ENCODE measurements at places on chromosomes 13 and 19. TPM values are rescaled to one million over a fixed set of nuclear protein-coding genes. Genes with fewer than 3 reads are reported as not detected.

DNA sequence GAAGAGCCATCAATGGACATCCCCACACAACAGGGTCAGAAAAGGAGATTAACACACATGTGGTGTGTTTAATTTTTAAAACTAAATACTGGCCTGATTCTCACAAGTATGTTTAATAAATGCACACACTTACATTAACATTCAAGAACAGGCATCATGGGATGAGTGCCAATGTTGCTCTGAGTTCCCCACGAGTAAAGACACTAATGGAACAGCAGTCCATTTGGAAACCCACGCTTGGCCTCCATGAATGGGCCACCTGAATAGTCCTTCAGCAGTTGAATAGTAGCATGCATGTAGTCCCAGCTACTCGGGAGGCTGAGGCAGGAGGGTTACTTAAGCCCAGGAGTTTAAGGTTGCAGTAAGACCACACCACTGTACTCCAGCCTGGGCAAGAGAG is 195.2 kb upstream of the IPO5 start:
- no peak for DNase-seq
- H3K4me1 ChIP-seq = no peaks in the 10 kb centered on the region
- no peaks in the 10 kb centered on the region for H3K27me3 ChIP-seq

DNA sequence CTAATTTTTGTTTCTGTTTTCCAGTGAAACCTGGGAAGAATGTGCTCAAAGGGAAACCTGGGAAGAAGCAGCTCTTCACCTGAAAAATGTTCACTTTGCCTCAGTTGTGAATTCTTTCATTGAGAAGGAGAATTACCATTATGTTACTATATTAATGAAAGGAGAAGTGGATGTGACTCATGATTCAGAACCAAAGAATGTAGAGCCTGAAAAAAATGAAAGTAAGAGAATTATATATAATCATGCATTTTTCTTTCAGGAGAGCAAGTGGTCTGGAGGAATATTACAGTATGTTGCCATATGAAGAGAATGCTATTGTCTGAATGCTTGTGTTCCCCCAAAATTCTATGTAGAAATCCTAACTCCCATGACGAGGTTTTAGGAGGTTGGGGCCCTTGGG is 3.4 kb downstream of the NUDT15 start:
- no peaks in the 10 kb centered on the region for H3K36me3 ChIP-seq
- no peak overlapping the region for H3K27ac ChIP-seq
- DNase-seq = no peak

The TRAPPC6A gene
- 5.4 TPM for total RNA-seq

The CEACAM7 gene
- total RNA-seq = 10.5 TPM

DNA sequence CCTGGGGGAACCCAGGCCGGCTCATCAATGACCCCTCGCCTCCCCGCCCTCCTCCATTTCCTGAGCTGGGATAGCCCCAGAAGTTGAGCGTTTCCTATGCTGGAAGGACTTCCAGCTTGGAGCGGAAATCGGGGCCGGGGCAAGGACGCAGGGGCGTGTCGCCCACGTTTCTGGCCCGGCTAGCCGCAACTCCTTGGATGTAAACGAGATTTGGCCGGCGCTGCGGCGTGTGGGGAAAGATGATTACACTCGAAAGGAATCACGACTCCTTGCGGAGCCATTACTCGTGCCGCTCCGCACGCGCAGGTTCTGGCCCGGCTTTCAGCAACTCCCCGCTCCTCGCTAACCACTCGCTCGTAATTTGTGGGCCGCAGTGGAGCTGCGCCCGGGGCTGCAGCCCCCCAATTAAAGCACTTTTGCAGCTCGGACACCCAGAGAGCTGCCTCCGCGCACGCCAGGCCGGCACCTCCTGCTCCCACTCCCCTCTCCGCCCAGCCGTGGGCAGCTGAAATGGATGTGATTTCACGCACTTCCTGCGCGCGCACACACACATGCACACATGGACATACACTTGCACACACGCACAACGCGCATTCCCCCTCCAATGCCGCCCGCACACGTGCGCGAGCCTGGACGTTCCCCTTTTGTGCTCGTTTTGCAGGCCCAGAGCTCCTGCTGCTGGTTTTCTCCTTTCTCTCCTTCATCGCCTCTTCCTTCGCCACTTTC is 15.7 kb downstream of the ZIC5 start:
- H3K27ac ChIP-seq = no peak overlapping the region
- H3K36me3 ChIP-seq = no peaks in the 10 kb centered on the region
- no peak overlapping the region for H3K4me3 ChIP-seq
- H3K27me3 ChIP-seq = peaks cover 52% of the 10 kb centered on the region
- peaks cover 30% of the 10 kb centered on the region for H3K4me1 ChIP-seq

DNA sequence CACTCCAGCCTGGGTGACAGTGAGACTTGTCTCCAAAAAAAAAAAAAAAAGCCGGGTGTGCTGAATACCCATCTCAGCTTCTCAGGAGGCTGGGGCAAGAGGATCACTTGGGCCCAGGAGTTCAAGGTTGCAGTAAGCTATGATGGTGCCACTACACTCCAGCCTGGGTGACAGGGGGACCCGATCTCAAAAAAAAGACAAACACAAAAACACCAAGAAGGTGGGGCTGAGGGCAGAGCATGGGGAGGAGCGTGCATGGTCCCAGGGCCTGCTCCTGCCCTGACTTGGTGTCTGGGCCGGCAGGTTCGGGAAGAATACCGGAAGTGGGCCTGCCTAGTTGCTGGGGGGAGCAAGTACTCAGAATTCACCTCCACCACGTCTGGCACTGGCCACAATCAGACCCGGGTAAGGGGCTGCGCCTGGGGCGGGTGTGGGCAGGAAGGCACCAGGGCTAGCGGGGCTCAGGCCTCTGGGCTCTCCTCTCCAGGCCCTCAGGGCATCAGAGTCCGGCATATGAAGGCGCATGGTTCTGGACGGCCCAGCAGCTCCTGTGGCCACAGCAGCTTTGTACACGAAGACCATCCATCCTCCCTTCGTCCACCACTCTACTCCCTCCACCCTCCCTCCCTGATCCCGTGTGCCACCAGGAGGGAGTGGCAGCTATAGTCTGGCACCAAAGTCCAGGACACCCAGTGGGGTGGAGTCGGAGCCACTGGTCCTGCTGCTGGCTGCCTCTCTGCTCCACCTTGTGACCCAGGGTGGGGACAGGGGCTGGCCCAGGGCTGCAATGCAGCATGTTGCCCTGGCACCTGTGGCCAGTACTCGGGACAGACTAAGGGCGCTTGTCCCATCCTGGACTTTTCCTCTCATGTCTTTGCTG is 11.3 kb downstream of the DDX39A start:
- H3K27me3 ChIP-seq = no peaks in the 10 kb centered on the region
- no peak for DNase-seq
- H3K4me1 ChIP-seq = no peaks in the 10 kb centered on the region
- H3K27ac ChIP-seq = no peak overlapping the region
- no peak overlapping the region for H3K4me3 ChIP-seq

The ZNF135 gene
- 1.6 TPM for total RNA-seq

DNA sequence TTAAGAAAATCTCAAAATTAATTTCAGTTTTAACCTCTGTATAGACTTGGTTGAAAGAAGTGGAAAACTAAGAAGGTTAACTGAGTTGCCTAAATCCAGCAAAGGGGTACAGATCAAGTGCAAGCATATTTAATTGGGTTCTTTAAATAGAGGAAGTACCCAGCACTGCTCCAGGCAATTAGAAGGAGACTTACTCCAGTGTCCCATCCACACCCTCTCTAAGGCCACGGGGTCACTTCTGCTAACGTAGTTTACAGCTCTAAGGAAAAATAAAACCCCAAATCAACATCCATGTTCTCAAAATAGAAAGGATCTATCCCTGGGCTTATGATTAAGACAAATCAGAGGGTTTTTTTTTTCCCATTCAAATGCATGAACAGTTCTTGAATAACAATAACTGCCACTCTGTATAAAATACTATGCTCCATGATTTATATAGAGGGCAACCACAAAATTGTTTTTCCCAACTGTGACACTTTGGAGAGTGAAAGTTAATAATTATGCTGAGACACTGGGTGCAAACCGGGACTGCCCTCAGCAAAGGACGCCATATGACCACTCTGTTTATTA is 4.6 kb downstream of the FRY start:
- H3K36me3 ChIP-seq = no peaks in the 10 kb centered on the region
- no peak overlapping the region for H3K4me3 ChIP-seq
- H3K4me1 ChIP-seq = peaks cover 11% of the 10 kb centered on the region
- H3K27ac ChIP-seq = no peak overlapping the region

DNA sequence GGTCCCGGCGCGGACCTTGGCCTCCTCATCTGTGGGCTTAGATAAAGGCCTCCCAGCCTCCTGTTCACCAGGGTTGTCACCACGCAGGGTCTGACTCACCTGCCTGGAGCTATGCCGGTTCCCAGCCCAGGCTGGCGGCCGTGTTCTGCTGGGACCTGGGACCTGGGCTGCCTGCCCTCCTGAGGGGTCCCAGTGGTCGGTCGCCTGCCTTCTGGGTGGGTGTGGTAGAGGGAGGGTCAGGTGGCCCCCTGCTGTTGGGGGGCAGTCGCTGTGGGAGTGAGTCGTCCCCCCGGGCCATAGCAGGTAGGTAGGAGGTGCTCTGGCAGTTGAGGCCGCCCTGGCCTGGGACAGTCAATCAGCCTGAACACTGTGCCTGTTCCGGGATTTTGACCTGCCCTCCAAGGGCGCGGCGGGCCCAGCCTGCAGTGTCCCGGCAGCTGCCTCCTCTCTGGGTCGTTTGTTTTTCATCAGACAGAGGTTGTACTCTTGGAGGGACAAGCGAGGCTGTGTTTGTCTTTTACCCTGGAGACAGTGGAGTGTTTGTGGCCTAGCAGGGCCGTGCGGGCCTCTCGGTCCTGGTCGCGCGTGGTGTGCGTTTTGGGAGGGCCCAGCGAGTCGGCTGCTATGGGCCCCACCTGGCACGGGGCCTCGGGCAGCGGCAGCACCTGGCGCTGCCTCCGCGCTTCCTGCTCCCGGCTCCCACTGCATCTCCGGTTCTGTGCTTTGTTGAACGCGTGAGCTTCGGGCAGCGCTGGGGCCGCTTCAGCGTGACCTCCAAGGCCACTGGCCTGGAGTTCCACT is 2.6 kb downstream of the ADAT3 start:
- no peaks in the 10 kb centered on the region for H3K27me3 ChIP-seq
- peaks cover 7% of the 10 kb centered on the region for H3K36me3 ChIP-seq
- H3K4me1 ChIP-seq = peaks cover 43% of the 10 kb centered on the region
- H3K4me3 ChIP-seq = peak overlapping the region; percentile 22
- H3K27ac ChIP-seq = peak overlapping the region; percentile 89

DNA sequence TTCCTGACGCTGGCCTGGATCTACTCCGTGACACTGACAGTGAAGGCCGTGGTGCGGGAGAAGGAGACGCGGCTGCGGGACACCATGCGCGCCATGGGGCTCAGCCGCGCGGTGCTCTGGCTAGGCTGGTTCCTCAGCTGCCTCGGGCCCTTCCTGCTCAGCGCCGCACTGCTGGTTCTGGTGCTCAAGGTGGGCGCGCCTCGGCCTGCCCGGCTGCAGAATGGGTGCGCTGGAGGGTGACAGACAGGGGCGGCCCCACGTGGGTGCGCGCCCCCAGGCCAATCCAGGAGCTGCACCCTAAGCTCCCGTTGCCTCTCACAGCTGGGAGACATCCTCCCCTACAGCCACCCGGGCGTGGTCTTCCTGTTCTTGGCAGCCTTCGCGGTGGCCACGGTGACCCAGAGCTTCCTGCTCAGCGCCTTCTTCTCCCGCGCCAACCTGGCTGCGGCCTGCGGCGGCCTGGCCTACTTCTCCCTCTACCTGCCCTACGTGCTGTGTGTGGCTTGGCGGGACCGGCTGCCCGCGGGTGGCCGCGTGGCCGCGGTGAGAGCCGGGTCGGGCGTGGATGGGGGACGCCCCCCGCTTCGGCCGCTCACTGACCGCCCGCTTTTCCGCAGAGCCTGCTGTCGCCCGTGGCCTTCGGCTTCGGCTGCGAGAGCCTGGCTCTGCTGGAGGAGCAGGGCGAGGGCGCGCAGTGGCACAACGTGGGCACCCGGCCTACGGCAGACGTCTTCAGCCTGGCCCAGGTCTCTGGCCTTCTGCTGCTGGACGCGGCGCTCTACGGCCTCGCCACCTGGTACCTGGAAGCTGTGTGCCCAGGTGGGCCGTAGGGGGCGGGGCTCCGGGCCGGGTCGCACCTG is 7.2 kb downstream of the ABCA7 start:
- peaks cover 8% of the 10 kb centered on the region for H3K27me3 ChIP-seq
- no peak overlapping the region for H3K4me3 ChIP-seq
- no peaks in the 10 kb centered on the region for H3K36me3 ChIP-seq
- no peak overlapping the region for H3K27ac ChIP-seq

The PRTN3 gene
- total RNA-seq = not detected

- H3K27me3 ChIP-seq = no peaks in the 10 kb centered on the region
- no peak overlapping the region for H3K4me3 ChIP-seq
- H3K27ac ChIP-seq = no peak overlapping the region
- no peaks in the 10 kb centered on the region for H3K4me1 ChIP-seq
- DNase-seq = no peak
- H3K36me3 ChIP-seq = peaks cover 78% of the 10 kb centered on the region
Observed at GRCh38 chr13:48380581-48380980, 32.3 kb downstream of the LPAR6 start.

The SLC25A41 gene
- total RNA-seq = 0.38 TPM

DNA sequence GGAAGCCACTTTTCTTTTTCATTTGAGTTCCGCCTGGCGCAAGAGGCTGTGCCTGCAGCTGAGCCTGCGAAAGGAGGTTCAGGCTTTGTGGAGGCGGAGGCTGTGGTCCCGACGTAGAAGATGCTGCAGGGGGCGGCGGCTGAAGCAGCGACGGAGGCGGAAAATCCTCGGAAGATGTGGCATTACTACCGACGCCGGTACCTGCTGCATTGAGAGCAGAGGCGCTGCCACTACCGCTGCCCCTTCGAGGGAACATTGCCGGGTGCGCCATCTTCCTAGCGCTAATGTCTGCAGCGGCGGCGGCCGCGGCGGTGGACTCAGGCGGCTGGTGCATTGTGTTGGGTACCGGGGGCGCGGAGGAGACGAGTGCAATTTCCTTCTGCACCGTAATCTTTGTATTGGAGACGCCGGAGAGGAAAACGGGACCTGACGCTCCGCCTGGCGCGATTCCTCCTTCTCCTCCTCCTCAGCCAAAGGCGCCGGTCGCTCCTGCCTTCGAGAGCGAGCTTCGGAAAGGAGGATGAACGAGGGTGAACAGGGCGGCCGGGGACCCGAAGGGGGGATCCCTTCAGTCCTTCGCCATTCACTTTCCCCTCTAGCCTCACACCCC is at the start of gene TSC22D1:
Gene TSC22D1 (minus strand): TSS at position 590 of the 610 bp plus-strand sequence. CDS start 256 bp downstream, at position 334.
- no peaks in the 10 kb centered on the region for H3K27me3 ChIP-seq
- no peak for DNase-seq
- no peaks in the 10 kb centered on the region for H3K36me3 ChIP-seq
- peaks cover 53% of the 10 kb centered on the region for H3K4me1 ChIP-seq

The COPE gene
- total RNA-seq = 220 TPM

The C19orf18 gene
- total RNA-seq = 0.44 TPM

DNA sequence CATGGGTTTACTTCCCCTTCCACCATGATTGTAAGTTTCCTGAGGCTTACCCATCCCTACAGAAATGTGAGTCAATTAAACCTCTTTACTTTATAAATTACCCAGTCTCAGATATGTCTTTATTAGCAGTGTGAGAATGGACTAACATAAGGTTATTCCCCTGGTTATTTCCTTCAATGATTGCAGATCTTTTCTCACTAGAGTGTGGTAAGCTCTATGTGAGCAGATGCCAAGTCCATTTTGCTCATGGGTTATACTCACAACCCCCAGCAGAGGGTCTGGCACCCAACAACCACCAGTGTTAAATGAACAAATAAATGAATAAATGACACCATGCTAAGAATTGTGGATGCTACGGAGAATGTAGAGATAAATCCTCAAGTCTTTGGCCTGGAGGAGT is 472.8 kb downstream of the LIG4 start:
- H3K4me1 ChIP-seq = no peaks in the 10 kb centered on the region
- H3K27ac ChIP-seq = no peak overlapping the region
- no peak for DNase-seq
- H3K27me3 ChIP-seq = no peaks in the 10 kb centered on the region
- no peak overlapping the region for H3K4me3 ChIP-seq
- H3K36me3 ChIP-seq = no peaks in the 10 kb centered on the region

The PALM3 gene
- total RNA-seq = not detected

GRCh38 chr19:45090034-45090433 is 2.9 kb upstream of the PPP1R37 start:
- H3K27ac ChIP-seq = no peak overlapping the region
- peaks cover 19% of the 10 kb centered on the region for H3K4me1 ChIP-seq
- H3K27me3 ChIP-seq = no peaks in the 10 kb centered on the region
- H3K4me3 ChIP-seq = no peak overlapping the region
- DNase-seq = no peak

All from esophagus squamous epithelium (tissue), 5 donors.